Natural killer cell treated with Interleukin-12 subunit alpha and Interleukin-12 subunit beta and Interleukin-15 and Interleukin-18, amount 100 ng/mL, for 72 hours (primary cell): ENCODE measurements at places on chromosomes 3 and 15.

GRCh38 chr3:42894698-42895579, 11.0 kb upstream of the ZNF662 start:
- no peak for DNase-seq

GRCh38 chr3:58704745-58705144, 38.2 kb upstream of the FAM3D start:
- no peak for DNase-seq

DNA sequence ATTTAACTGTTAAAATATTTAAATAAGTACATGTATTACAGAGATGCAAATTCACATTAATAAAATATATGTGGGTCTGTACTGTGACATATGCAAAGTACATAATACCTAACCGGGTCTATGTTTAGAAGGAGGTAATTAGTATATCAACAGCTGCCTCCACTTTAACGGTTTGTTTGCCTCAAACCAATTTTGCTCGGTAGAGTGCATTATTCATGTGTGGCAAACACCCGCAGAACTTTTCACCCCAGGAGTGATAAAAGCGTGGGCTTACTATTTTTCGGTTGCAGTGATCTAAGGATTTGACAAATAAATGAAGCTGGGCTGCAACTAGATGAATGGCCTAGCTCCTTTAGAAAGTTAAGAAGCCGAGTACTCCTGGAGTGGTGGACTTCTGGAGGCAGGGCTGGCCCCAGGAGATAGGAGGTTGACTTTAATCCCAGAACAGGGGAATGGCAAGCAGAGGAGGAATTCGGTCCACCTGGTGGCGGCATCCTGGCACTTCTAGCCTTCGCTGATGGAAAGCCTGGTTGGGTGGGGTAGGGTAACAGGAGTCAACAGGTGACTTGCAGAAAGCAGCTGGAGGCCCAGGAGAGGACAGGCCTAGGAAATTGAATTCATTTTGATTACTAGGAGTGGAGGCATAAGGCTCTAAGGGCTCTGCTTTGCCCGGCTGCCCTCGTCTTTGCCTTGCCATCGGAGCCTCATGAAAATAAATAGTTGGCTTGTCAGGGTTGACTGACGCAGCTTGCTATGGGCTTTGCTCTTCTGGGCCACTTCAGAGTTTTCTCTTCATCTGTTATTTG, 2.4 kb downstream of the SLCO3A1 start:
- DNase-seq, result peak; percentile 76

GRCh38 chr3:18282507-18282906, 142.6 kb downstream of the SATB1 start:
- DNase-seq, result no peak

DNA sequence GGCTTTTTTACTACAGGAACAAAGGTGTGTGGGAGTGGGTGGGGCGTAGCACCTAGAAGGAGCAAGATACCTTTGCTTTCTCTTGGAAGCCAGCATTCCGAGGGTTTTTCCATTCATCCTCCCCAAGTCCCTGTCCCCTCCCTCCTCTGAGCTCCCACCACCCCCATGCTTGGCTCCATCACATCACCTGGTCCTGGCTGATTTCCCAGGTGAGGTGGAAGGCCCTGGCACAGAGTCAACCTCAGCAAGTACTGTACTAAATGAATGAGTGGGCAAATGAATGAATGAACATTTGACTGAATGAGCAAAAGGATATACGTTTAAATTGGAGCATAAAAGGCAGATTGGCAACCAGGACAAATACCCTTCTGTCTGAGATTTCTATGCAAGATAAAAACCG, 45.4 kb downstream of the DZIP1L start:
- DNase-seq, result no peak

DNA sequence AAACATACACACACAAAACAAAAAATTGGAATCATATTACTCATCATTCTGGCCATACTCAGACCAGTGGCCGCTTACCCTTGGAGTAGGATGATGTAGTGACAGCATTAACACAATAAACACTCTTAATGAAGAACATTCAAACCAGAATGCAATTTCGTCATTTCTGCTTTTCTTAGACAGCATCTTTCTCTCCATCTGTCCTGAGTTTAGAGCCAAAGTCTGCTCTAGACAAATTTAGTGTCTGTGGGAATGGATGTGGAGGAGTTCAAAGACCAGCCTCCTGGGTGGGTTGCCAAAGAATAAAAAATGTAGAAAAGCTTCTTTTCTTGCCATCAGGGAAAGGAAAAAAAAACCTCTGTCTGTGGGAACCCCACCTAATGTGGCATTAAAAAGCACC, 212.4 kb upstream of the POU1F1 start:
- DNase-seq, result no peak

- DNase-seq, result no peak
These were observed 581.1 kb upstream of the SEMA6D start for GRCh38 chr15:47136236-47136635.

- no peak for DNase-seq
These were observed 6.8 kb upstream of the ZNF280D start for GRCh38 chr15:56739964-56740640.

GRCh38 chr15:43134157-43134635, 810 bp downstream of the TMEM62 start:
- no peak for DNase-seq

DNA sequence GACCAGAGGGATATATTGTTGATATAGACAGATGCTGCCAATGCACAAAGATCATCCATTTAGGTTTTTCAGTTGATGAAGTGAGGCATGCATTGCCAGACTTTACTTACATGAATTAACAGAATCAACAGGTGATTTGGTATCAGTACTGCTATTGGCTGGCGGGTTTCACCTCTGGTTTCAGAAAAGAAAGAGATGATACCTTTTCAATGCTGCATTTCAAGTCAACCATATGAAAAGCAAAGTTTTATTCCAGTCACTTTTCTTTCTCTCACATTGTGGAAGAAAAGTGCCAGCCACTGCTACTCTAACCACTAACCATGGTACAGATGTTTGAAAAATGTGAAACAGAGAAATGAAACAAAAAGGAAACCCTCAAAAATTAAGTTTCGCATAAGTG, 289.1 kb downstream of the TIGIT start:
- no peak for DNase-seq

DNA sequence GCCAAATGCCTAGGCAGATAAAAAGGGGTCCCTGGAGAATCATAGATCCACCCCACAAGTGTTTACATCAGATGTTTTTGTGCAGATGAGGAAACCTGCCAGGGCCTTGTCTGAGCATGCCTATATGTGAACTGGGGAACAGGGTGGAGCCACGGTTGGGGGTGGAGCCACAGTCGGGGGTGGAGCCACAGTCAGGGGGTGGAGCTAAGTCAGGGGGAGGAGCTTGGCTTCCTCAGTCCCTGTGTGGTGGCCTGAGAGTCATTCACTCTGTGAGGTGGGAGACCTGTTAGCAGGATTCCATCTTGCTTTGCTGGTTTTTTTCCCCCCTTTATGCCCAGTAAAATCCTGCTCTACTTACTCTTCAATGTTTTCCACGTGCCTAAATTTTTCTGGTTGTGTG, 57.8 kb upstream of the TGFBR2 start:
- DNase-seq, result no peak

- DNase-seq, result no peak
These were observed 34.1 kb downstream of the SPATA12 start for GRCh38 chr3:57094575-57094974.

- no peak for DNase-seq
These were observed 44.6 kb downstream of the CDC25A start for GRCh38 chr3:48143567-48143966.

GRCh38 chr3:102883515-102883914, 448.7 kb downstream of the ZPLD1 start:
- no peak for DNase-seq

- no peak for DNase-seq
These were observed 32.0 kb upstream of the GALNT15 start for GRCh38 chr3:16142350-16143025.

- peak; percentile 89 for DNase-seq
These were observed at the start of gene MCF2L2 for GRCh38 chr3:183428447-183429211. MCF2L2 (minus strand) TSS chr3:183428619; CDS start chr3:183427977, 642 bp downstream.

DNA sequence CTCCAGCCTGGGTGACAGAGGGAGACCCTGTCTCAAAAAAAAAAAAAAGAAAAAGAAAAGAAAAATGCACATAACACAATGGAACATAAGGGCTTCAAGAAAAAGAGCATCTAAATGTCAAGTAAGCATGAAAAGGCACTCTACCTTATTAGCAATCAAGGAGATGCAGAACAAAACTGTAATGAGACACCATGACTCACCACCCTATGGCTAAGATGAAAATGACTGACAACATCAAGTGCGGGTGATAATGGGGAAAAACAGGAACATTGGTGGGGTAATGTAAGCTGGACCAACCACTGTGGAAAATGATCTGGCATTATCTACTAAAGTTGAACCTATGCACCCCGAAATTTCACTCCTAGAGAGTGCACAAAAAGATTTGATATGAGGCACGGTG, 19.6 kb upstream of the NSMCE3 start:
- no peak for DNase-seq

DNA sequence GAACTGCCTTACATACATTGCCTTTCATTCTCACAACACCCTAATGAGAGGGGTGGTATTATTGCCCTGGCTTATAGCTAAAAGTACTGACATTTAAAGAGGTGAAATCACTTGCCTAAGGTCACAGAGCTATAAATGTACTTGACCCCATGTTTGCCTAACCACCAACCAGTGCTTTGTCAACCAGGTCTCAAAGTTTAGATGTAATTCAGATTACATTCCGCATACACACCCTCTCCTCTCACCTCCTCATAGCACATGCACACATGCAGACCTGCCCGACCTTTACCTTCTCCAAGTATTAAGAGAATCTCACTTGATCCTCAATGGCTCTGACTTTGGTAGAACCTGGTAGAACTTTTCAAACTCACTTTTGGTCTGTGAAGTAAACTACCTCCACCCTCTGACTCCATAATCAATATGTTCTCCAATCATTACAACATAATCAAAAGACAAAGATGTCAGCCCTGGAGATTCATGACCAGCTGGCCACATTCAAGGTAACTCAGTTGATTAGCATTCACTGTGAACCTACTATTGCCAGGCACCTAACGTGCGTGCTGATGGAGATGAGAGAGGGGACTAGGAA, 63.2 kb upstream of the HES1 start:
- no peak for DNase-seq

DNA sequence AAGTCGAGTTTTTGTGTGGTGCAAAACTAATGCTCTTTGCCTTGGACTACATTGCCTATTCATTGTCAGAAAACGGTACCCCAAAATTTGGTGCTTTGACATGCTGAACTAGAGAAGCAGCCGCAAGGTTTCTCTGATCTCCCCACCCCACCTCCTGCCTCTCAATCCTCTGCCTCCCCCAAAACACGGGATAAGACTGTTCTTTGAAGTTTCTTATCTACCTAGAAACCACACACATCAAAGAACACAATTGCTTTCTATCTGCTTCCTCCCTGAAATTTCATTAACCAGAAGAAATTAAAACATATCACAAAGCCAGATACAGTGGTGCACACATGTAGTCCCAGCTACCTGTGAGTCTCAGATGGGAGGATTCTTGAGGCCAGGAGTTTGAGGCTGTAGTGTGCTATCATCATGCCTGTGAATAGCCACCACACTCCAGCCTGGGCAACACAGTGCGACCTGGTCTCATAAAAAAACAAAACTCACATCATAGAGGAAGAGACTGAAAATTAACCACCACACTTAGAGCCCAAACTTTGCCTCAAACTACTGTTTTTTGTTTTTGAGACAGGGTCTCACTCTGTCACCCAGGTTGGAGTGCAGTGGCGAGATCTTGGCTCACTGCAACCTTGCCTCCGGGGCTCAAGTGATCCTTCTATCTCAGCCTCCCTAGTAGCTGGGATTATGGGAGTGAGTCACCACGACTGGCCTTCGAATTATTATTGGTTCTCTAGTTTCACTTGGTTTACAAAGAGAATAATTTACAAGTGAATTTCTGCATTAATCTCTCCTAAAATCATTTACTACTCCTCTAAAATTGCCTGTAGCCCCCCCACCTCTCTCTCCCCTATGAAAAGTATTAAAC, 2.7 kb upstream of the PCNP start:
- DNase-seq, result no peak

DNA sequence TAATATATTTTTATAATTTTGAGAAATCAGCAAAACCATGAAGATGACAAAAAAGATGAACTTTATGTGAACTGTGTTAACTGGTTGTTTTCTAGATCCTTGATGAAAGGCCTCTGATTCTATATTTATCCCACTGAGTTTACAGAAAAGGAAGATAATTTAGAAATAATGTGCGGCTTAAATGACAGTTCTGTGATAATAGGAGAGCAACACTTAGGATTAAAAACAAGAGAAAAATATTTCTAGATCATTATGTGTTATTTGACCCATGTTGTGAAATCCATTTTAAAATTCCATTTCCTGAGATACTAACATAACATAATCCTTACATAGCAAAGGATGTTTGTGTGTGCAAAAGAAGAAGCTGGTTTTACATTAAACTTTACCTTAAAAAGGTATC, 598.0 kb downstream of the DIPK2A start:
- no peak for DNase-seq

DNA sequence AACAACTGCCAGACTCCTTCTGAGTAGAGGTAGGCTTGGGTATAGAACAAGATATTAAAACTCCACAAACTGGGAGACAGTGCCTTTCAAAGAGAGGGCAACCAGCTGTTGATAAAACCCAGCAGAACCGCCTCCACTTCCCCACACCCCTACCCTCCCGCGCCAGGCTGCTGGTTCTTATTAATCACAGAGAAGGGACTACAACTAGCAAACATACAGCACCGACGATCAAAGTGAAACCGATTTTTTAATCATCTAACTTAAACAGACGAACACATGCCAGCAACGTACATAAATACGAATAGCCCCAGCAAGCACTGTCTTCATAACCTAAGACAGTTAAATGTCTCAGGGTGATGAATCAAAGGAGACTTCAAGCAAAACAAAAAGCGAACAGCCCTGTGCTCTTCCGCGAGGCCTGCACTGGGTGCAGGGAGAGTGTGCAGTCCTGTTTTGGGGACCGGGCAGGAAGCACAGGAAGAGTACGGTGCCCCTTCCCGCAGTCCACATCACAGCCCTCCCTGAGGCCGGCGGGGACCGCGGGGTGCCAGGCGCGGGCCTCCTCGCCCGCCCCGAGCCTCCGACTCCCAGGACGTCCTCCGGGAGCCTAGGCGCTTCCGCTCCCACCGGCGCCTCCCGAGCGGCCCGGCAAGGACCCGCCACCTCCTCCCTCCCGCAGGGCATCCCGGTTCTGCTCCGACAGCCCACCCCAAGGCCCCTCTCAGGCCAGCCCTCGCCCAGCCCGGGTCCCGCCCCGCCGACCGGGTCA, 75.1 kb upstream of the VGLL4 start:
- DNase-seq, result no peak

DNA sequence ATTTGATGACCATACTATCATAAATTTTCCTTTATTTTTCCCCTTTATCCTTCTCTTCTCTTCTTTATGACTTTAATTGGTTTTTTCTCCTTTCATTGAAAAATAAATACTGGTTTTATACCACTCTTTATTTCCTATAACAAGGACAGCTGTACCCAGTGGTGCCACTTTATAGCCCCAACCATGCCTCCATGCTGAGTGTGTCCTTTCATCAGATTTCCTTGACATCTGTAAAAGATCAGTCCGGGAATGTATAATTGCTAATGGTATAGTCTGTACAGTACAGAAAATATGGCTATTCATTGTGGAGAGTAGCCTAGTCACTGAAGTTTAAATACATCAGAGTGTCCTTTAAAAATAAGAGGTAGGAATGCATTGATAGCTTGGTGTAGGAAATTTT, 74.6 kb downstream of the EPHA3 start:
- DNase-seq, result no peak

GRCh38 chr3:22582266-22582665, 620.9 kb upstream of the UBE2E2 start:
- DNase-seq, result no peak
